ENCODE measurements at places on chromosomes 3 and 15. TPM values are rescaled to one million over a fixed set of nuclear protein-coding genes. Genes with fewer than 3 reads are reported as not detected.

Gene A4GNT
- not detected for total RNA-seq

Gene LRRIQ4
- not detected for total RNA-seq

Gene MCF2L2
- 205 TPM for total RNA-seq

- no peak overlapping the region for H3K4me3 ChIP-seq
- no peaks in the 10 kb centered on the region for H3K4me1 ChIP-seq
- H3K27ac ChIP-seq = no peak overlapping the region
- peaks cover 79% of the 10 kb centered on the region for H3K36me3 ChIP-seq
- DNase-seq = no peak
These were observed 27.6 kb downstream of the TKT start for GRCh38 chr3:53227993-53228885.

DNA sequence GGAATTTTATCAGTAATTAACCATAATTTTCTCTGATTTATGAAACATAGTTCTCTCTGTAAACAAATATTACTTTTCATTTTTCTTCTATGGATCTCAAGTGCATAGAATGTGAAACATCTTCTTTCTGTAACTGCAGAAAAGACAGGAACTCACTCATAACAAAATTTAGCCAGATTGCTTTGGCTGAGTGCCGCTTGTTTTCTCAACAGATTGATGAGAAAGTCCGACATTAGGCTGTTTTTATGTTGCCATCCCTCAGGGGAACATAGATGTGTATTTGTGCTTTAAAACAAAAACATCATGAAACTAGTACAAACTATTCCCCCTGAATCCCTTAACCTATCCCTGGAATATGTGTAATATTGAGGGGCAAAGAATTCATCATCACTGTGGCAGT is 154.2 kb downstream of the B3GALNT1 start:
- H3K4me3 ChIP-seq = no peak overlapping the region
- H3K4me1 ChIP-seq = no peaks in the 10 kb centered on the region
- no peak for DNase-seq

- DNase-seq = peak; percentile 40
- no peak overlapping the region for H3K4me3 ChIP-seq
- H3K27me3 ChIP-seq = no peaks in the 10 kb centered on the region
- no peaks in the 10 kb centered on the region for H3K4me1 ChIP-seq
- H3K27ac ChIP-seq = no peak overlapping the region
- H3K36me3 ChIP-seq = no peaks in the 10 kb centered on the region
These were observed 12.2 kb upstream of the SNRPA1 start for GRCh38 chr15:101307048-101307896.

DNA sequence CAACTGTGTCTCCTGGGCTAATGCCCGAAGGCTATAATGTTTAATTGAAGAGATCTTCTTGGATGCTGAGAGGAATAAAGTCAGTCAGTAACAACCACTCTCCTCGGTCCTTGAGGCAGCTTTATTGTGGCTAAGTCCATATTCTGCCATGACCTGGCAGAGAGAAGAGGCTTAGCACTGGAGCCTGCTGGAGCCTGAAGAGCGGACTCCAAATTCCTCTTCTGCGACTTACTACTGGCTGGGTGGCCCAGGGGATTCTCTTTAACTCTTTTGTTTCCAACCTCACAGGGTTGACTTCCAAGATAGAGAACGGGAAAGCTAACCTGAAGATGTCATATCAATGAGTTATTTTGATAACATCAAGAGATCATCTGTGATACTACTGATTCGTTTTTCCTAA is 71.1 kb downstream of the MYO1E start:
- no peak overlapping the region for H3K27ac ChIP-seq
- peak; percentile 36 for DNase-seq
- no peak overlapping the region for H3K4me3 ChIP-seq
- H3K4me1 ChIP-seq = no peaks in the 10 kb centered on the region
- no peaks in the 10 kb centered on the region for H3K36me3 ChIP-seq

DNA sequence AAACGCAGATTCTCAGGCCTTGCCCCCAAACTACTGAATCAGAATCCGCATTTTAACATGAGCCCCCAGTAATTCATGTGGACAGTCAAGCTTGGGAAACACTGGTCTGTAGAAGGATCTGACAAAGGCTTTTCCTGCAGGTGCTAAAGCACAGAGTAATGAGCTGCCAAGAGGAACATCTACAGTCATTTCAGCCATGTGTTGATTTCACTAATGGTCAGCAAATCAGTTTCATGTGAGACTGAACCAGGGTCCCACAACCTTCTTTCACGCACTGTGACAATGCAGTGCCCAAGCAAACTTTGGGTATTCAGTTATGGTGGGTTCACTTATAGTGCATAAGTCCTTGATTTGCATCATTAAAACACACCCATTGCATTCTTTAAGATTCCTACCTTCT is 237.6 kb downstream of the TUSC7 start:
- H3K27me3 ChIP-seq = no peaks in the 10 kb centered on the region
- H3K27ac ChIP-seq = no peak overlapping the region
- no peak for DNase-seq
- H3K4me1 ChIP-seq = peaks cover 13% of the 10 kb centered on the region
- H3K4me3 ChIP-seq = no peak overlapping the region
- no peaks in the 10 kb centered on the region for H3K36me3 ChIP-seq

- H3K4me3 ChIP-seq = no peak overlapping the region
- DNase-seq = no peak
- H3K4me1 ChIP-seq = no peaks in the 10 kb centered on the region
- H3K27ac ChIP-seq = no peak overlapping the region
- H3K36me3 ChIP-seq = no peaks in the 10 kb centered on the region
These were observed 237.7 kb upstream of the WNT5A start for GRCh38 chr3:55724821-55725220.

- H3K27me3 ChIP-seq = no peaks in the 10 kb centered on the region
- no peak overlapping the region for H3K27ac ChIP-seq
- H3K4me3 ChIP-seq = no peak overlapping the region
- H3K4me1 ChIP-seq = no peaks in the 10 kb centered on the region
These were observed 40.8 kb downstream of the NUP210 start for GRCh38 chr3:13379201-13379830.
